ENCODE measurements at places on chromosomes 4 and X. TPM values are rescaled to one million over a fixed set of nuclear protein-coding genes. Genes with fewer than 3 reads are reported as not detected.

Gene FAM47C
- total RNA-seq, result not detected

Gene SULT1E1
- total RNA-seq, result 0.24 TPM

Gene TCEAL1
- total RNA-seq, result 24.5 TPM

Gene CENPI
- total RNA-seq, result 1.7 TPM

Gene TCEAL5
- not detected for total RNA-seq

Gene ZNF630
- total RNA-seq, result 3.0 TPM

Gene KCNE5
- not detected for total RNA-seq

Gene FAM47E
- not detected for total RNA-seq

Gene XAGE1A
- not detected for total RNA-seq

Gene MAGEC3
- total RNA-seq, result not detected

Gene SLC2A9
- total RNA-seq, result 102 TPM

Gene PWWP3B
- total RNA-seq, result 0.24 TPM

Gene CXCR3
- not detected for total RNA-seq

Gene RAB39B
- total RNA-seq, result under 0.01 TPM

Gene FRMD7
- total RNA-seq, result not detected

Gene G3BP2
- 175 TPM for total RNA-seq

Gene CDKL2
- 1.1 TPM for total RNA-seq

Gene CNKSR2
- 0.43 TPM for total RNA-seq

Gene TMPRSS11B
- total RNA-seq, result 0.21 TPM

Gene PSAPL1
- under 0.01 TPM for total RNA-seq

Gene ZXDA
- 7.0 TPM for total RNA-seq

Gene LPAR4
- total RNA-seq, result not detected

Gene TRIML2
- not detected for total RNA-seq

Gene SPOCK3
- total RNA-seq, result 0.64 TPM

Gene ART3
- total RNA-seq, result not detected

Gene JADE3
- total RNA-seq, result 6.7 TPM

Gene MAGEC1
- total RNA-seq, result not detected

Gene RNF128
- 51.8 TPM for total RNA-seq

Gene NPNT
- total RNA-seq, result 1.1 TPM

Gene XKRX
- total RNA-seq, result 0.24 TPM

Gene CDX4
- not detected for total RNA-seq

Gene MAGEB17
- not detected for total RNA-seq

Gene DMRTC1
- not detected for total RNA-seq

Gene CCKAR
- not detected for total RNA-seq

Gene NAP1L2
- total RNA-seq, result 0.43 TPM
